ENCODE measurements at places on chromosomes 7 and 10.
A peak's percentile ranks its signal among the peaks of the same experiment; 100 is the strongest.

GRCh38 chr10:103745341-103746247, 109.8 kb downstream of the SH3PXD2A start:
- no peak overlapping the region for H3K4me3 ChIP-seq
- peak; percentile 63 for DNase-seq
- H3K4me1 ChIP-seq: no peaks in the 10 kb centered on the region
- no peaks in the 10 kb centered on the region for H3K27me3 ChIP-seq
- no peak overlapping the region for H3K27ac ChIP-seq
- no peaks in the 10 kb centered on the region for H3K36me3 ChIP-seq

DNA sequence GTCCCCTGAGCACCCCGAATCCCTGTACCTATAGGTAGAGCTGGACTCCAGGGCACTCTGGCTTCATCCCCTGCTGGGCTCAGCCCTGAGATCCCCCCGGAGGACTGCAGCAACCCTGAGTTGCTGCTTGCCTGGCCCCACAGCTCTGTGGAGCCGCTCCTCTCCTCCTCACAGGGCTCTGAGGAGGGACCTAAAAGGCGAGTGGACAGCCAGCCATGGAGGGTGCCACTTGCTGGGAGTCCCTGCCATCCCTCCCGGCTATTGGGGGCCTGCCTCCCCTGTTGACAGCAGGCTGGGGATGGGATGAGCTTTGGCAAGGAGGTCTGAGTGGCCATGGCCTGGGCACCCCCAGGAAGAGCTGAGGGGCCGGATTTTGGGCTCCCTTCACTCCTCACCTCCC, 28.0 kb upstream of the RASGEF1A start:
- DNase-seq: no peak
- no peak overlapping the region for H3K4me3 ChIP-seq
- peaks cover 7% of the 10 kb centered on the region for H3K27me3 ChIP-seq

- DNase-seq: no peak
- no peak overlapping the region for H3K27ac ChIP-seq
- H3K36me3 ChIP-seq: no peaks in the 10 kb centered on the region
- H3K27me3 ChIP-seq: no peaks in the 10 kb centered on the region
These were observed 76.4 kb downstream of the GRK5 start for GRCh38 chr10:119283818-119284217.

GRCh38 chr7:44065431-44066110, at the start of gene PGAM2:
TSS of gene PGAM2 (minus strand) at chr7:44065567. CDS start at chr7:44065529, 38 bp downstream.
- H3K36me3 ChIP-seq: peaks cover 8% of the 10 kb centered on the region
- H3K4me1 ChIP-seq: peaks cover 10% of the 10 kb centered on the region
- peak; percentile 85 for DNase-seq

GRCh38 chr10:52145636-52146035, 168.4 kb upstream of the DKK1 start:
- H3K27me3 ChIP-seq: no peaks in the 10 kb centered on the region
- H3K36me3 ChIP-seq: no peaks in the 10 kb centered on the region
- no peak overlapping the region for H3K4me3 ChIP-seq
- H3K4me1 ChIP-seq: no peaks in the 10 kb centered on the region

DNA sequence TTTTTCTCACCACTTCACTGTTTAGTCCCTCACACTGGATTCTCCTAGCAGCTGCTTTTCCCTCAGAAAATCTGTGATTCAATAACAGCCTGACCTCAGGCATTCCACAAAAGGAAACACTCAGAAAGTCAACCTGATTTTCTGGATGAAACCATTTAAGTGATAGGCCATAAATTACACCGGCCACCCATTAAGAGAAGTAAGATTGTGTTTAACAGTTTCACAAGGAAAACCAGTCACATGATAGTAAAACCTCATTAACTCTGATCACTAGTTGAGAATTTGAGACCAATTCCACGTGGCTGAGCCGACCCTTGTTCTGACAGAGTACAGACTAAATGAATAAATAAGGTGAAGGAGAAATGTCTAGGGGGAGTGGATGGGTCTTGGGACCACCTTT, 7.7 kb downstream of the GRM8 start:
- no peaks in the 10 kb centered on the region for H3K4me1 ChIP-seq
- no peaks in the 10 kb centered on the region for H3K36me3 ChIP-seq
- no peak overlapping the region for H3K4me3 ChIP-seq
- no peak for DNase-seq
- H3K27ac ChIP-seq: no peak overlapping the region

GRCh38 chr7:151782598-151783448, 94.1 kb downstream of the PRKAG2 start:
- H3K4me3 ChIP-seq: no peak overlapping the region
- no peaks in the 10 kb centered on the region for H3K36me3 ChIP-seq
- H3K4me1 ChIP-seq: no peaks in the 10 kb centered on the region
- peak; percentile 95 for DNase-seq
- no peak overlapping the region for H3K27ac ChIP-seq

- no peak overlapping the region for H3K27ac ChIP-seq
- no peaks in the 10 kb centered on the region for H3K27me3 ChIP-seq
- no peak for DNase-seq
- H3K4me3 ChIP-seq: no peak overlapping the region
These were observed 12.5 kb downstream of the RNF32 start for GRCh38 chr7:156652886-156653568.

- no peak overlapping the region for H3K27ac ChIP-seq
- H3K36me3 ChIP-seq: no peaks in the 10 kb centered on the region
- no peaks in the 10 kb centered on the region for H3K4me1 ChIP-seq
- no peaks in the 10 kb centered on the region for H3K27me3 ChIP-seq
- no peak for DNase-seq
These were observed 301.5 kb upstream of the PHF14 start for GRCh38 chr7:10672186-10672585.

DNA sequence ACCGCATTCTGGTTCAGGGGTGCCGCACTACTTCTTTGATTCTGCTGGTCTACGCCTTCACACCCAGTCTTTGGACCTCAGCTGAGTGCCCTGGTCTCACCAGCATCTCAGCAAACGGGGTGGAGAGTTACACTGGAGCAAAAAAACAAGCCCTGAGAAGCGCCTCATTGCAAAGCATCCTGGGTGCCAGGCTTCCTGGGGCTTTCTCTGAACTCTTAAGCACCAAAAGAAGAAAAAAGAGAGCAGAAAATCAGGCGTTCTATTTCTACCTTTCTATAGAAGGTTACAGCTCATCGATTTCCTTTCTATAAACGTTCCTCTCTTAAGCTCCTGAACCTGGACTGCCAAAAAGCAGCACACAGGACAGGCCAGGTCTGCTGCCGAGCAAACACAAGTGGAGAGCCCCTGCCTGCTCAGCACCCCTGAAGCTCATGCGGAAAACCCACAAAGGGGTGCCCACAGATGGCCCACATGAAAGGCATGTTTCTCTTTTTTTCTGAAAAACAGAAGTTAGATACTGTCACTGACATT, 217.9 kb downstream of the SFMBT2 start:
- no peak overlapping the region for H3K27ac ChIP-seq
- no peaks in the 10 kb centered on the region for H3K27me3 ChIP-seq
- H3K4me3 ChIP-seq: no peak overlapping the region
- no peaks in the 10 kb centered on the region for H3K36me3 ChIP-seq
- H3K4me1 ChIP-seq: no peaks in the 10 kb centered on the region

- no peaks in the 10 kb centered on the region for H3K36me3 ChIP-seq
- no peaks in the 10 kb centered on the region for H3K4me1 ChIP-seq
- no peak overlapping the region for H3K4me3 ChIP-seq
- DNase-seq: peak; percentile 64
These were observed 1.7 kb upstream of the NEURL1 start for GRCh38 chr10:103491729-103492364.

- H3K27me3 ChIP-seq: no peaks in the 10 kb centered on the region
- no peak overlapping the region for H3K4me3 ChIP-seq
- no peaks in the 10 kb centered on the region for H3K4me1 ChIP-seq
These were observed 239.3 kb upstream of the PLPP4 start for GRCh38 chr10:120217736-120218135.
